Stimulated activated CD8-positive, alpha-beta memory T cell treated with anti-CD3 and anti-CD28 coated beads, Interleukin-15, amount 100 ng/mL, for 1 hour (primary cell): ENCODE measurements at places on chromosomes 12 and 14.

GRCh38 chr12:91343010-91343409 lies 160.4 kb upstream of the DCN start:
- DNase-seq = no peak

GRCh38 chr12:40110586-40110985 lies 4.7 kb upstream of the SLC2A13 start:
- no peak for DNase-seq

DNA sequence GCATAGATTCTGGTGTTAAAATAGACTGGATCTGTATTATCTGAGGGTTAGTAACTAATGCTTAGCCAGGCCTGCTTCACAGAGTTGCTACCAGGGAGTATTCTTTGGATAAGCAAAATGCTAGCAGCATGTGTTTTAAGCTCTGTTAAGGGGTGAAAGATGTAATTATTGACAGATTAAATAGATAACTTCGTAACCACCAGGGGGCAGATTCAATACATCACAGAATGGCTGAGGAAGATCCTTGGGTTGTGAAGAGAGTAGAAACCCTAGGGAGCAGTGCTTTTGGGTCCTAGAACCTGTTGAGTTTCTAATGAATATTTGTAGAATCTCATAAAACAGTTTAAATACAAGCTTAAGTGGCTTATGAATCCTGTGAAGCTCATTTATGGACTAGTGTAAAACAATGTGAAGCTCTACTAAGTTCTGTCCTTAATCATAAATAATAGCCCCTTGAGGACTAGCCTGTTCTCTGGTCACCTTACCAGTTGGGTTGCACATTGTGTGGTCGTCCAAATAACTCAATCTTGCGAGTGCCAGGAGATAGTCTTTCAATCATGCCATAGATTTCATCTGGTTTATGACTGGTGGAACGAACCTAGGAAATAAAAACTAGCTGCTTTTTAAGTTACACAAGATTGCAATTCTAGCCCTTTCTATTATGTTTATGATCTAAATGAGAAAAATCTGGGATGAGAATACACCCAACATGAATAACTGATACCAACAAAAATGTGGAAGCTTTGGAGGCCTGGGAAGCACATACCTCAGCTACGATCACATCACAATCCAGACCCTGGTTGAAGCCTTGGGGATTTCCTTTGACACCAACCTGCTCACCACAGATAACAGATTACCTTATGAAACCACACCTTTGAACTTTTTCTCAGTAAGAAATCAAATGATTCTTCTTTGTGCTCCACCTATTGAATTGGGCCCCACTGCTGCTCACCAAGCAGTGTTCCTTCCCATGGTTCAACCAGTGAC lies 12.3 kb downstream of the METTL3 start:
- DNase-seq = no peak

- DNase-seq = no peak
Measured at GRCh38 chr12:113049976-113050742, 6.4 kb upstream of the DTX1 start.

DNA sequence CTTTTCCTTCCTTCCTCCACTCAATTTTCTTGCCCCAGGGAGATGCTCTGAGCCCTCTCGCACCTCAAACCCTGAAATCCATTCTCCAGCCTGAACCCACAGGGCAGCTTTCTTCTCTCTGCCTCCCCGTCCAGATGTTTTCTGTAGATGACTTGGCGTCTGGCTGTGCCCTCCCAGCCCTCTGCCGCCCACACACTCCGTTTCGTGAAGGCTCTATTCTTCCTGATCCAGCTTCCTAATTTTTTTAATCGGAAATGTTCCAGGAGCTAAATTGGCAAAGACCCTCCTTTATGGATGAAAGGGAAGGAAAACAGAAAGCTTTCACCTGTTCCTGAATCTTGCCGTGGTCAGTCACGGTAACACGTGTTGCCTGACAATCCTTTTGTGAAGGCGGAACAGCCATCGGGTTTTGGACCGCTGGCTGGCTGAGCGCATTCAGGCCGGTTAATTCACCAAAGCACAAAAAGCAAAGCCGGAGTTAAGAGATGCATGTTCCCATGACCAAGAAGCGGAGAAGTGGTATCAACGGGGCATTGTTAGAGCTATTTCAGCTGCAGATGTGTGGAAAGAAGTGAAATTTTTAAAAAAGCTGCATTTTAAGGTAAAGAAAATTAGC lies 70.2 kb upstream of the FBRSL1 start:
- DNase-seq = no peak

- no peak for DNase-seq
Measured at GRCh38 chr14:71773898-71774481, 158.2 kb upstream of the RGS6 start.
